Progenitor cell of endocrine pancreas (in vitro differentiated cells): ENCODE measurements at places on chromosomes 1 and 21.

GRCh38 chr1:110627764-110628163, 21.6 kb upstream of the KCNA2 start:
- DNase-seq, result no peak

DNA sequence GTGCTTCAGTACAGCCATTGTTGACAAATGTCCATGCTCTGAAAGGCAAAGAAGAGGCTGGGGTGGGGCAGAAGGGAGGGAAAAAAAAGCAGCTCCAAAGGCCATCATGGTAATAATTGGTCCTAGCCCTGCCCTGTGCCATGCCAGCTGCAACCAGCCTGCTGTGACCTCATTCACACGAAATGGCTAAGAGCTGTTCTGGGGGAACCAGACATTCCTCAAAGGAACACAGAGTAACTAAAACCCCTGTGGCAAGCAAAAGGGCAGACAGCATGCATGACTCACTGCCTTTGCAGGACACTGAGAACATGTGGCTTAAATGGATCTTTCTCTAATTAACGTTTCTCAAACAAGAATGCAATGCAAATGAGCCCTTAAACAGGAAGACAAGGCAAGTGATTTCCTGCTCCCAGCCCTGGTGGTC, 42.3 kb downstream of the STYXL2 start:
- DNase-seq, result no peak

DNA sequence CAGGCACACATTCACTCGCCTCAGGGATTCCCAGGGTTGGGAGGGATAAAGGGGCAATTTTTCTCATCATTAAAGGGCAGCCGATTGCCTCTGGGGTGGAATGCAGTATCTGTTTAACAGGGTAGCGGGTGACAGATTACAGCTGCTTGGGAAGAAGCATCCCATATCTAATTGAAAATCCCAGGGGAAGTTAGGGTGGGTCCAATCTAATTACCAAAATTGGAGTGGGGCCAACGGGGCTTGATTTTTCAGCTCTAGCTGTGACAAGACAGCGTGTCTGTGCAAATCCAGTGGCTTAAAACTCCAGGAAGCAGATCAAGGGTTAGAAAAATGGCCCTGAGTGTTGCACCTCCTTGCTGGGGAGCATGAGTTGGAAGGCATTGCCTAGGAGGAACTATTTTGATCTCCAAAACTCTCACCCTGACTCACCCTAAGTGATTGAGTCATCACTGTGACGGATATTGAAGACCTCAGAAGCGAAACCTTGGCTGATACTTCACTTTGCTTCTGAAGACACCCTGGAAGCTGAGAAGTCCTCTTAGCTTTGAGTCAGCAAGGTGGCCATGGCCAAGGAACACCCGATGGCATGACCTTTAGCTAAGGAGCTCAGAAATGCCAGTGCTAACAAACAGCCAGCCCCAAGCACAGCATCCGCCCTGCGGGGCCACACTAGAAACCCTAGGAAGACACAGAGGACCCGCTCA, 46.0 kb downstream of the GRHL3 start:
- DNase-seq, result no peak

DNA sequence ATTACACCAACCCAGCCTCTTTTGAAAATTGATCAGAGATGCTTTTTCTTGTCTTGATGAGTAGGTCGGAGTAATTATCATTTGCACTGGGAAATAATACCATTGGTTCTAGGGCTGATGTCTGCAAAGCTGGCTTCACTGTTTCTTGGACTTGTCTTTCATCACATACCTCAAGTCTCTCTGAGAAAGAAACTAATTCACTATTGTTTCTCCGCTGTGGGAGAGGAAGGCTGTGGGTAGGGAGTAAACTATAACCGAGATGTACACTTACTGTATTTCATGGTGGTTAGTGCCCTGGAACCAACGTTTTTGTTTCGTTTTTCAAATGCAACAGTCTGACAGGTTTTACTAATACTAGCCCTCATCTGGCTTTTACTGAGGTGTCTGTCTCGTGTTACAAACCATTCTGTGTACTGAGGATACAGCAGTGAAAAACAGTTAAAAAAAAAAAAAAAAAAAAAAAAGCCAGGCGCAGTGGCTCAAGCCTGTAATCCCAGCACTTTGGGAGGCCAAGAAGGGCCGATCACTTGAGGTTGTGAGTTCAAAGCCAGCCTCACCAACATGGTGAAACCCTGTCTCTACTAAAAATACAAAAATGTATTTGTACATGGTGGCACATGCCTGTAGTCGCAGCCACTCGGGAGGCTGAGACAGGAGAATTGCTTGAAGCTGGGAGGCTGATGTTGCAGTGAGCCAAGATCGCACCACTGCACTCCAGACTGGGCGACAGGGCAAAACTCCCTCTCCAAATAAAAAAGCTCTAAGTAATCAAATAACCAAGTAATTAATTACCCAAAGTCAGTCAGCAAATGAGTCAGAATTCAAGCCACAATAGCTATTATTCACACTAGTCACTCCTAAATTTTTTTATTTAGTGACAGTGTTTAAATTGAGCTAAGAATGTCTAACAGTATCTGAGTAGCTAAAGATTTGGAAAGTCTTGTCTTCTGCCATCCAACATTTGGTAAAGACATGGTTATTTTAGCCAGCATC, 23.3 kb downstream of the TOMM20 start:
- DNase-seq, result no peak

DNA sequence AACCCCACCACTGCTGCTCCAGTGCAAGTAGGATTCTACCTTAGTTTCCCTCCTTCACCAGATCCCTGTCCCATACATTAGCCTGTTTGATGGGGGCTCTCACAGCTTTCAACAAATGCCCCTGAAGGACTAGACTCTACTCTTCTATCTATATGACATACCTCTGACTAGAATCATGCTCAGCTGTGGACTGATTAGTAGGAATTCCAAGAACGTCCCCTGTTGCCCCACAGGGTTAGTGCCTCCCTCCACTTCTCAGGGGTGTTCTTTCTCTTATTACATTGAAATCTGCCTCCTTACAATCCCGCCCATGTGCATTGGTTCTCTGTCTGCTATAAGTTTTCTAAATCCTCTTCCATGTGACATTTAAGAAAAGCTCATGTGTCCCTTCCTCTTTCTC, 375.9 kb upstream of the DUSP10 start:
- DNase-seq, result no peak

GRCh38 chr1:207744000-207744534, 7.8 kb upstream of the CD46 start:
- no peak for DNase-seq

DNA sequence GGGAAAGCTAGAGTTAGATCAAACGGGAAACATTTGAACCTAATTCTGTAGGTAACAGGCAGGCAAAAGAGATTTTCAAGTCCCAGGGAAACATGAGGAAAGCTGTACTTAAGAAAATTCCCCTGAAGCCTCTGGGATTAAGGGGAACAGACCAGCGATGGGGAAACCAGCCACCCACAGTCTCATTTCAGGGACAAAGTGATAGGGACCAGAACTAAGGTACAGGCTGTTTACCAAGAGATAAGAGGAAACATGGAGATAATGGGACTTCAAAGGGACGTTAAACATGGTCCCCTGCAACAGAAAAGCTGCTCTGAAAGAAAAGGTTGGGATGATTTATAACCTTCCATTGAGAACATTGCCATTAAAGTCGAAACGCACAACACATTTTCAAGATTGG, 84.4 kb downstream of the NTPCR start:
- no peak for DNase-seq

- DNase-seq, result no peak
Observed at GRCh38 chr1:60867782-60868181, 214.6 kb upstream of the NFIA start.

- DNase-seq, result no peak
Observed at GRCh38 chr1:222251847-222252246, 296.1 kb downstream of the HHIPL2 start.

DNA sequence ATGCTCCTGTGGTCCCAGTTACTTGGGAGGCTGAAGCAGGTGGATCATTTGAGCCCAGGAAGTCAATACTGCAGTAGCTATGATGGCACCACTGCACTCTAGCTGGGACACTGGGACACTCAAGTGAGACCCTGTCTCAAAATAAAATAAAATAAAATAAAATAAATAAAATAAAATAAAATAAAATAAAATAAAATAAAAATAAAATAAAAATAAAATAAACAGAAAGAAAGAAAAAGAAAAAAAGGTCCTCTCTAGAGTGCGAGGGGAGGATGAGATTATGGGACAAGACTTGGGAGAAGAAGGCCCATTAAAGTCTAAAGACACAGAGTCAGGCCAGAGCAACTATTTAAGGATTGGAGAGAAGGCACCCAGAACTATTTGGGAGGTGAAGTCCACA, 172.5 kb downstream of the IER5 start:
- no peak for DNase-seq

DNA sequence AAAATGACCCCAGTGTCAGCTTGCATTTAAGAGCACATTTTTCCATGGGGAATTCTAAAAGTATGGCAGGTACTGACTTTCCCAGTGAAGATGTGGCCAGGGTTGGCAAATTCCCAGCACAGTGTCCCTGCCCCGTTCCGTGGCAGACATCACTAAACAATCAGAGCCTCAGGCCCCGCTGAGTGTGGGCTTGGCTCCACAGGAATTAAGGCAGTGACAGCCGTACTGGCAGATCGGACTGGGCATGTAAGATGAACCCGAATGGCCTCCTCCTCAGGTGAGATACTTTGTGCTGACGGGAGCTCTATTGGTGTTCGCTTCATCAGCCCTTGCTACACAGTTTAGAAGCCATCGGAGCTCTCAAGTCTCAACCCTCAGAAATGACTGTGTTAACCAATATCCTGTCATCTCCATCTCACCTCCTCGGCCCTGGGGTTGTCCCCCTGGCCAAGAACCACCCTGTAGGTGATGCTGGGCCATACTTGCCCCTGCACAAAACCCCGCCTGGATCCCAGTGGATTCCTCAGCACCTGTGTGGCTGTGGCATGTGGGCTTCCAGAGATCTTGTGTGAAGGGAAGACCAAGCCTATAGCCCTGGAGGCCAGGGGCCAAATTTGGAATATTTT, 29.0 kb upstream of the ABCG1 start:
- DNase-seq, result no peak

GRCh38 chr1:22529901-22530621, 33.2 kb upstream of the EPHA8 start:
- DNase-seq, result no peak

- no peak for DNase-seq
Observed at GRCh38 chr1:20112279-20113000, 6.9 kb downstream of the PLA2G2D start.

- no peak for DNase-seq
Observed at GRCh38 chr1:108502624-108503023, 52.5 kb downstream of the NBPF6 start.
